ENCODE measurements at places on chromosomes 12 and 14. TPM values are rescaled to one million over a fixed set of nuclear protein-coding genes. Genes with fewer than 3 reads are reported as not detected.

GRCh38 chr12:116996621-116997020 lies 85.9 kb downstream of the FBXW8 start:
- DNase-seq, result peak; percentile 10

GRCh38 chr12:94640134-94640928 lies 10.0 kb downstream of the TMCC3 start:
- DNase-seq, result no peak

The SYCP3 gene
- total RNA-seq, result 0.10 TPM

GRCh38 chr14:23430723-23431085 lies 4.8 kb downstream of the MYH7 start:
- no peak for DNase-seq

DNA sequence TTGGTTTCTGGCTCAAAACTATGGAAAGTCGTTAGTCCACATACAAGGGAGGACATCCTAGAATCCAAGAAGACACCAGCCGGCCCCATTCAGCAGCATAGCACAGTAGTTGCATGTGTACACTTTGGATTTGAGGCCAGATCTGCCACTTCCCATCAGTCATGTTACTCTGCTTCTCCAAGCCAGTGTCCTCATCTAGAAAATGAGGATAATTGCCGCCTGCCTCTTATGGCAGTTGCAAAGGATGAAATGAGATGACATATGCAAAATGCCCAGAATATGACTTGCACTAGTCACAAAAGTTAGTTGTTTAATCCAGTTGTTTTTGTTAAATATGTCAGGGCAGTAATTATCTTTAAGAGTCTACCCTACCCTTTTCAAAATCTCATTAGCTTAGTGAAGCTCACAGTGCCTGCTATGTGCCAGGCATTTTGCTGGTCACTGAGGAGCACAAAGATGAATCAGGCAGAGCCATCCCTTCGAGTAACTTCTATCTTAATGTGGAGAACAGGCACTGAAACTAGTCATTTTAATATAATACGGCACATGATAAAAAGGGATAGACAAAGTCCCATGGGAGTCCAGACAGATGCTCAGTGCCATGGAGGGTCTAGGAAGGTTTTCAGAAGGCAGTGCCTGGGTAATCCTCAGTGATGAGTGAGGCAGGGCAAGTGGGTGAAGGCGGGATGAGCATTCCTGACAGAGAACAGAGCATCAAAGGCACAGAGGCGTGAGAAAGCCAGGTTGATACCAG lies 6.6 kb upstream of the KRT76 start:
- DNase-seq, result no peak

- no peak for DNase-seq
These were observed 55.4 kb downstream of the CCER1 start for GRCh38 chr12:90899456-90900182.

The SERPINA9 gene
- 3.3 TPM for total RNA-seq

DNA sequence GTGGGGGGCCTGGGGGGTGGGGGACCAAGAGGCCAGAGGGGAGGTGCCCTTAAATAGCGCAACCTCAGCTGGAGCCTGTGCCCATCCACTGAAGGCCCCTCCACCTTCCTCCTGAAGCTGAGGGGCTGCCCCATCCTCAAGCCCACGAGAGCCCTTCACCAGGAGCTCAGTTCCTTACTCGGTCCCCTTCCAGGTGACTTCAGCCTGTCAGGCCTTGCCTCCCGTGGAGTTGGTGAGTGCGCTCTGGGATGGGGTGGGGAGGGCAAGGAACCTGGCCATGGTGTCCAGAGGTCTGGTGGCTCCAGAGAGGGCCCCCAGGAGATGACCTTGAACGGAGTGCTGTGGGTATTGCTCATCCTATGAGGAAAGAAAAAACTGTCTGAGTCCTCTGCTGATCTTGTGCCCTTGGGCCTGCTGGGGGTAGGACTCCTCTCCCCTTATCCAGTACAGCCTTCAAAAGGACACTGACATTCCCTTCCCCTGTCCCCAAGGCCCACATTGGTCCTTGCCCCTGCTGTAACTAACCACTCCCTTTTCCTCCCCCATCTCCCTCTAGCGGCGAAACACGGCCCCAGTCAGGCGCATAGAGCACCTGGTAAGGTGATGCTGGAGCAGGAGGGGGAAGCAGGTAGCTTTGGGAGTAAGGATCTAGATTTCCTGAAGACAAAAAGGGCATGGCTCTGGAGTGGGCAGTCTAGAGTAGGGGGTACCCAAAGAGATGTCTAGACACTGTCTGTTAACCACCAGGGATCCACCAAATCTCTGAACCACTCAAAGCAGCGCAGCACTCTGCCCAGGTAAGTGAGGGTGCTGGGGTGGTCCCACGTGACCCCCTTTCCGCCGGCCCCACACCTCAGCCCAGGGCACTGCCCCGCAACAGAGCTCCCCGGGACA lies 3.6 kb downstream of the TNS2 start:
- no peak for DNase-seq

The RTN1 gene
- total RNA-seq, result 6.1 TPM

The P2RX7 gene
- 4.2 TPM for total RNA-seq

The POTEM gene
- total RNA-seq, result not detected

DNA sequence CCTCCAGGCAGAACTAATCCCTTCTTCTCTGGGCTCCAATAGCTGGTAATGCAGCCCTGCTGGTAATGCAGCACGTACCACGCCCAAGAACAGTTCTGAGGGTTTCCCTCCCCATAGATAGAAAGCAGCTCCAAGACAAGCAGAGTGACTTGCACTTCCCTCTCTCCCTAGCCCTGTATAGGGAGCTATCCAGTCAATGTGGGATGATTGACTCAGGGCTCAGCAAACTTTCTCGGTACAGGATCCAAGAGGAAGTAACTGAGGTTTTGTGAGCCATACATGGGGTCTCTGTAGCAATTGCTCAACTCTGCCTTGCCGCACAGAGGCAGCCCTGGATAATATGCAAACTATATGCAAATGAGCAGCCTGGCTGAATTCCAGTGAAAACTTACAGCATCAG lies 15.5 kb upstream of the FKBP4 start:
- no peak for DNase-seq

DNA sequence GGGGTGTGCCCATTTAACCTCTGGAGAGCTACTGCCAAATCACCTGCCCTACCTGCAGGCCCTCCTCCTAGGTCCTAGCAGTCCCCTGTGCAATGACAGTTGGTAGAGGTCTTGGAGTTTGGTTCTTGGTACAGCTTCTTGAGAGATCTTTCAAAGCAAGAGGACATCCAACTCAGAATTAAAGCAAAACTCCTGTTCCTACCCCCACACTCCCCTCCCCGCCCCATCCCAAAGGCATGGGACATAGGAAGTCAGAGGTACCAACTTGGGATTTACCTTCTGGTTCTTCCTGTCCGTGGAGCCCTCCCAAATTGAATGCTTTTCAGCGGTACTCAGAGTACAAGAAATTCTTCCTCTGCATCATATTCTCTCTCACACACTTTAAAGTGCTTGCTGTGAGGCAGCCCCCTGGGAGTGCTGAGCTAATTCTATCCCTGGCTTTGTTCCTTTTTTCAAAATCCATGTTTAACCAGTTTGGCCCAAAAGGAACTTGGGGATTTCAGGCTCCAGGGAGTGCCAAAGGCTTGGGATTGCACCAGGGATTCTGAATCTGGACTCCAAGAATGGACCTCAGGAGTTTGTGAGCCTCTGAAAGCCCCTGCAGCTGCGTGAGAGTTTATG lies 40.8 kb downstream of the GALNT16 start:
- DNase-seq, result no peak

- DNase-seq, result no peak
These were observed 36.9 kb upstream of the KCNH3 start for GRCh38 chr12:49501895-49502294.

GRCh38 chr12:86613311-86613710 lies 357.1 kb upstream of the MGAT4C start:
- no peak for DNase-seq

All from skin of body (tissue), 3 donors.